ENCODE measurements at places on chromosomes 3 and 15. TPM values are rescaled to one million over a fixed set of nuclear protein-coding genes. Genes with fewer than 3 reads are reported as not detected.

Gene IGF2BP2
- 9.8 TPM for total RNA-seq

Gene TRH
- total RNA-seq: 1.2 TPM

Gene GOLGA8T
- 1.5 TPM for total RNA-seq

Gene CYP1A2
- not detected for total RNA-seq

Gene THAP10
- 2.7 TPM for total RNA-seq

DNA sequence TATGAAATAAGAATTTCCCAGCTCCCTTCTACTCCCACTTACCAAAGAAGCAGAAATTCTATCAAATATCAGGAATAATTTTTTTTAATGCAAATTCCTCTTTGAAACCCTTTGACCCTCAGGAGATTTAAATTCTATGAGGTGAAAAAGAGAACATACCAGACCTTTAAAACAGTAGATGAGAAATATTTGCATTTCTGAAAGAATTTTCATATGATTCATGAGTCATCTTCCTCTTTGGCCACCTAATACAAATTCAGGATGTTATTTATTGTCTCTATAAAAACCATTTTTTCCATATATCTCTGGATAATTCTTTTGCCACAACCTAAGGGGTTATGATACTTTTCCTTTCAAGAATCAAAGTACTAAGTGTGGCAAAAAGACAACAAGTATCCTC, 67.3 kb upstream of the ST3GAL6 start:
- no peaks in the 10 kb centered on the region for H3K36me3 ChIP-seq
- no peaks in the 10 kb centered on the region for H3K4me1 ChIP-seq
- no peak overlapping the region for H3K27ac ChIP-seq
- DNase-seq: no peak
- no peak overlapping the region for H3K4me3 ChIP-seq

DNA sequence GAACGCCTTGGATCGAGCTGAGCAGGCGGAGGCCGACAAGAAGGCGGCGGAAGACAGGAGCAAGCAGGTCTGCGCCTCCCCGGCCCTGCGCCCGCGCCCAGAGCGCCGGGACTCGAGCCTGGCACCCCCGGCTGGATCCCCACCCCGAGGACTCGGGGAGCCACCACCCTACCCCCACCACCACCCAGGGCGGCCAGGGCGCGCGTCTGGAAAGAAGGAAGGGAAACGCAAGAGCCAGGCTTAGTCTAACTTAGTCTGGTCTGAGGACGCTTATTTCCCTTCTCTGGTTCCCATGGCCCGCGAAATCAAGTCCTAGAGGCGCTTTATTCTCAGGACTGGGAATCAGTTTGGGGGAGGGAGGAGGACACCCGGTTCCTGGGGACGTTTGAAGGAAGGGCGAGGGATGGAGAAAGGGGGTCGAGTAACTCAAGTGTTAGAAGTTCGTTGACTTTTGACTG, 359 bp downstream of the TPM1 start:
- peak overlapping the region; percentile 86 for H3K27ac ChIP-seq
- H3K36me3 ChIP-seq: no peaks in the 10 kb centered on the region
- peak overlapping the region; percentile 70 for H3K4me3 ChIP-seq
- DNase-seq: no peak
- peaks cover 17% of the 10 kb centered on the region for H3K4me1 ChIP-seq

- H3K4me3 ChIP-seq: no peak overlapping the region
- no peaks in the 10 kb centered on the region for H3K36me3 ChIP-seq
- no peaks in the 10 kb centered on the region for H3K27me3 ChIP-seq
- no peak overlapping the region for H3K27ac ChIP-seq
- DNase-seq: no peak
Observed at GRCh38 chr3:126927846-126928245, 55.1 kb upstream of the PLXNA1 start.

DNA sequence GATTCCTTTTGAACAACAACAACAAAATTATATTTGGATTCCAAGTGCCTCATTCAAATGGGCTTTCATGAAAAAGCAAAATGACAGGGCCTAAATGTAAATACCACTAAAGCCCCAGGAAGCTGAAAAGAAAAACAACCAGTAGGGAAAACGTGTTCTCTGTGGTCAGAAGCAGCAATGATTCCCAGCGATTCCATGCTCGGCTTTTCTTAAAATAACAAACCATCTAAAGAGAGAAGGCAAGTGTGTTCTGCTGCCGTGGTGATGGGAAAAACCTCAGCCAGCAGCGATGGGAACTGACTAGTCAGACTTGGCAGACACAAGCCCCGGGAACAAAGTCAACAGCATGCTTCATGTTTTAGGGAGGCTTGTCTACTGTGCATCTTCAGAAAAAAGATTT, 153.6 kb downstream of the TNIK start:
- no peak overlapping the region for H3K27ac ChIP-seq
- no peaks in the 10 kb centered on the region for H3K4me1 ChIP-seq
- H3K36me3 ChIP-seq: no peaks in the 10 kb centered on the region
- no peak for DNase-seq

GRCh38 chr3:184619369-184619768, 57.8 kb downstream of the EPHB3 start:
- H3K4me3 ChIP-seq: no peak overlapping the region
- H3K36me3 ChIP-seq: no peaks in the 10 kb centered on the region
- peak overlapping the region; percentile 48 for H3K27ac ChIP-seq

- H3K4me3 ChIP-seq: no peak overlapping the region
- H3K36me3 ChIP-seq: no peaks in the 10 kb centered on the region
- DNase-seq: no peak
- H3K27me3 ChIP-seq: no peaks in the 10 kb centered on the region
- peaks cover 4% of the 10 kb centered on the region for H3K4me1 ChIP-seq
Observed at GRCh38 chr3:99084826-99085225, 183.3 kb upstream of the DCBLD2 start.

DNA sequence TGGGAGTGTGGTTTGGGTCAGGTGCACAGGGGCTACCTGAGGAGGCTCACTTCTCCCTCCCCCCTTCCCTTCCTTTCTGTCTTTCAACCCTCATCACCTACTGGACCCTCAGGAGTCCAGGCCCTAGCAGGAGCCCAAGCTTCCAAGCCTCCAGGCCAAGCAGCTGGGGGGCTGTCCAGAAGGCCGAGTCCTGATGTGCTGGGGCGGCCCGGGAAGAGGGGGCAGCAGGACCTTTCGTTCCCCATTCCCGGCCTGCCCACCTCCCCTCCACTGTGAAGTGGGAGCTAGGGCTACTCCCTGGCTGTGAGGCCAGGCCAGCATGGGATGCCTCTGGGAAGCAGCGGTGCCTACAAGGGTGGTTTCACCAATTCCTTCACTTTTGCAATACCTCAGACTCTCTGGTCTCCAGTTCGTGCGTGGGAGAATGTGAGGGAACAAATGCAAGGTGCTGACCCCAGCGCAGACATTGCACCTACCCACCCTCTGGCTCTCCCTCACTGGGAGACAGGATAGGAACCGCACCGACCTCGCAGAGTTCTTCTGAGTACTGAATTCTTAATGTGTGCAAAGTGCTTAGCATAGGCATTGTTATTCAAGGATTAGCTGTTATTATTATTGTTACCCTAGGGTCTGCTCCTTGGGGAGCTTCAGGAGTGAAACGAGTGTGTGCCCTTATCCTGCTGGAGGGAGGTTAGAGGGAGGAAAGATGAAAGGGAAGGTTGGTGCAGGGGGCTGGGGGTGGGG, 2.5 kb downstream of the EPHB3 start:
- H3K4me3 ChIP-seq: peak overlapping the region; percentile 75
- H3K27ac ChIP-seq: peak overlapping the region; percentile 87
- no peaks in the 10 kb centered on the region for H3K36me3 ChIP-seq
- H3K27me3 ChIP-seq: no peaks in the 10 kb centered on the region
- peaks cover 59% of the 10 kb centered on the region for H3K4me1 ChIP-seq

DNA sequence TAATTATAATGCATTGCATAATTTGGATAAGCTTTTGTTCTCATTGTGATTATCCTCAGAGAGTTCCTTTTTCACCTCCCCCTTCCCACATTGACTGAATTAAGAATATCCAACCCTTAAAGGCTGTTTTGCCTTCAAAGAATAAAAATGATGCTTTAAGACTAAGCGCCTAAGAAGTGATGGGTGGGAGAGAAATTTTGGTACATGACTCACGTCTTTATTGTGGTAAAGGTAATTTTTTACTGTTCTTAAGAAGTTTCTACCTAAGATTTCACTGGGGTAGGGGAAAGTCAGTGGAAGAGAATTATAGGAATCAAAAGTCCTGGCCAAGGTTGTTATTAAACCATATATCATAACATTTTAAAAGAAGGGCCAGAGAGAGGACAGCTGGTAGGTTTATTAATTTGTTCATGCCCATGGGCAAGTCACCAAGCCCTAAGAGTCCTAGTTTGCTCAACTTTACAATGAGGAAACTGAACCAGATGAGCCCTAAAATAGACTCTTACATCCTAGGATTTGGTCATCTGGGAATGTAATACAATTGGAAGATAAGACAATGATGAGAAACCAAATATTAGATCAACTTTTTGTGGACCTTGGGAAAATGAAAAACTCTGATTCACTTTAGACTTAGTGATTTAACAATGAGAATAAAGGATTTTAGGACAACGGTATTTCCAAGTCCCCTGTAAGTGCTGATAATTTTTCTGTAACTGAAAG, 101.1 kb upstream of the RASGRP1 start:
- H3K4me3 ChIP-seq: no peak overlapping the region
- H3K36me3 ChIP-seq: no peaks in the 10 kb centered on the region
- DNase-seq: no peak
- no peak overlapping the region for H3K27ac ChIP-seq

DNA sequence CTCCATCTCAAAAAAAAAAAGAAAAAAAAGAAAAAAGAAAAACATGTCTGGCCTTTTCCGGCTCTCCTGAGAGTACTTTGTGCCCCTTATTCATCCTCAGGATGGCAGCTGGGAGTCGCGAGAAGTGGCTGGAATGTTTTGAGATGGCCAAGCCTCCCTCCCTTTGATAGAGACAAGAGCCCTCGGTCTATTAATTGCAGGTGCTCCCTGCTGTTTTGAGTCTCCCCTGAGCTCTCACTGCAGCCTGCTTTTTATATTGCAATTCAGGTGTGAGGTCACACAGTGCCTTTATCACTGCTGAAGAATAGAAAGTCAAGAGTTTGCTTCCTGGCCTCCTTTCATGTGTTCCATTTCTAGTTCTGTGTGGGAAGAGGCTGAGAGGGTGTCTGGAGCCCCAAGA, 10.9 kb downstream of the CA12 start:
- peaks cover 78% of the 10 kb centered on the region for H3K4me1 ChIP-seq
- no peak for DNase-seq
- H3K27me3 ChIP-seq: no peaks in the 10 kb centered on the region
- H3K27ac ChIP-seq: peak overlapping the region; percentile 92
- H3K4me3 ChIP-seq: no peak overlapping the region

GRCh38 chr3:16809482-16809881, 75.3 kb upstream of the PLCL2 start:
- H3K27ac ChIP-seq: no peak overlapping the region
- no peaks in the 10 kb centered on the region for H3K27me3 ChIP-seq
- no peaks in the 10 kb centered on the region for H3K4me1 ChIP-seq
- DNase-seq: no peak

GRCh38 chr15:99954361-99955180, 221.3 kb upstream of the LYSMD4 start:
- peak; percentile 64 for DNase-seq
- no peaks in the 10 kb centered on the region for H3K36me3 ChIP-seq
- peaks cover 23% of the 10 kb centered on the region for H3K4me1 ChIP-seq
- H3K4me3 ChIP-seq: no peak overlapping the region
- no peaks in the 10 kb centered on the region for H3K27me3 ChIP-seq

DNA sequence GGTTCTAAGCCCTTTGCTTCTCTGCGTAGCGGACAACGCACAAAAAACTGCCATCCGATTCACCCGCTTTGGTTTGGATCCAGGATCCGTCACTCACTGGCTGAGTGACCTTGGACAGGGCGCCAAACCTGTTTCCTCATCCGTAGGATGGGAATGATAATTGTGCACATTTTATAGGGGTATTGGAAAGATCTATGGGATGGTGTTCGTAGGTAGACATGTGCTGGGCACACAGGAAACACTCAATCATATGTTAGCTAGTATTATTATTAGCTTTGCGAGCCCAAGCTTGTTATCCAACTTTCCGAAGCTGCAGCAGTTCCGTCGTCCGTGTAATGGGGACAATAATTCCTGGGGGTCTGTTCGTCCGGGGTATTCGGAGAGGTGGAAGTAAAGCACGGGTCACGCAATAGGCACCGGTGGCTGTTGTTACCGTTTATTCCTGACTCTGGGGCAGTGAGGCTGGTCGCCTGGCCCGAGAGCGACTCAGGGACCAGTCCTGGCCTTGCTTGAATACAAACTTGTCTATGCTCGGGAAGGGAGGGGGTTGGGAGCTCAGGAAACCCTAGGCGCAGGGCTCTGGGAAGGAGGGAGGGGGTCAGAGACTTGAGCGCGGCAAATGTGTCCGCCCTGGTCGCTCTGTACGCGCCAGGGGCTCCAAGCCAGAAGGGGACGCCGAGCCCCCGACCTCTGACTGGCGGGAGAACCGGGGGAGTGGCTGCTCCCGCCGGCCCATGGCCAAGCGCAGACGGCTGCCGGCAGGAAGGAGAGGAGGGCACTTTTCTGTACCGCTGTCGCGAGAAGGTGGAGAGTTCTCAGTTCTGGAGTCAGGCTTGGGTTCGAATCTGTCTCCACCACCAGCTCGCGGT, 1.3 kb downstream of the SPSB4 start:
- no peak overlapping the region for H3K27ac ChIP-seq
- peak overlapping the region; percentile 34 for H3K4me3 ChIP-seq
- peaks cover 24% of the 10 kb centered on the region for H3K4me1 ChIP-seq
- DNase-seq: no peak
- H3K36me3 ChIP-seq: no peaks in the 10 kb centered on the region

GRCh38 chr3:112776000-112776399, 70.7 kb downstream of the CD200R1L start:
- H3K27me3 ChIP-seq: no peaks in the 10 kb centered on the region
- H3K4me1 ChIP-seq: peaks cover 86% of the 10 kb centered on the region
- no peaks in the 10 kb centered on the region for H3K36me3 ChIP-seq
- no peak for DNase-seq
- peak overlapping the region; percentile 17 for H3K27ac ChIP-seq

DNA sequence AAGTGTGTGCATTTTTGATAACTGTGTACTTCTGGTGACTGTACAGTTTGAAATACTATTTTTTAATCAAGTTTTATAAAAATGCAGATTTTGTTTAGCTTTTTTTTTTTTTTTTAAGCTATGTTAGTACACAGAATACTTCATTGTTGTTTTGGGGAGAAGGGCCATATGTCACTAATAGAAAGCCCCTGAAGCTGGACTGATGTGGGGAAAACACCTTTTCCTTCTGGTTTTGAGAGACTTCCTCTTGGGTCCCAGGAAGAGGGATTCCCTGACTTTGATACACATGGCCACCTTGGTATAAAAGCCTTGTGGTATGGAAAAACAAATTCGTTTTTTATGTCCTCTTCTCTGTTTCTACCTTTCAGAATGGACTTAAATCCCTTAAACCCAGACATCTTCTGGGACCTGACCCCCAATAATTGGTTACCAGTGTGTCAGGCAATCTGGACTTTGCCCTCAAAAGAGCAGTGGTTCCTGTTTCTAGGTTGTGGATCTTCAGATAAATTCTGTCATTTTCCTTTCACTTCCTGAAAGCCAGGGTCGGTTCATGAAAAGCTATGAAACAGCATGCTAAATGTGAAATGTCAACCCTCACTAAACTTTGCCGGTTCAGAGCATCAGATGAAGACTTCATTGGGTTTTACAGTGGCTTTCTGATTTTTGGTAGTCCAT, 31.1 kb upstream of the BLOC1S6 start:
- no peaks in the 10 kb centered on the region for H3K27me3 ChIP-seq
- no peak for DNase-seq
- no peak overlapping the region for H3K4me3 ChIP-seq
- H3K36me3 ChIP-seq: no peaks in the 10 kb centered on the region

All from vagina (tissue), 2 donors.